Stimulated activated CD8-positive, alpha-beta memory T cell treated with anti-CD3 and anti-CD28 coated beads, Interleukin-7, amount 100 ng/mL, for 1 hour (primary cell): ENCODE measurements at places on chromosomes 1 and 21.

DNA sequence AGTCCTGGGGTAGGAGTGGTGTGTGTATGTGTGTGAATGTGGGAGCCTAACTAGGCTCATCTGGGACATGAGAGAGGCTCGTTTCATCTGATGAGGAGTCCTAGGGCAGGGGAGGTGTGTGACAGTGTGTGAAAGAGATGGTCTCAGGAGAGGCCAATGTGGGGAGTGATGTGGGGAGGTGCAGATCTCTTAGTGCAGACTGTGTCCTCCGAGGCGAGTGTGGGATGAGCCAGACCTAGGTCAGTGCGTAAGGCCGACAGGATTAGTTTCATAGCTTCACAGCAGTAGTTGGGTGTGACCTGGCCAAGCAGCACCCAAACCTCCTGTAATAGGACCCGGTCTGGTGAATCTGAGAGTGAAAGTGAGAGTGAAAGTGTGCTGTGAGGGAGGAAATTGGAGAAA is 94.7 kb downstream of the LIPI start:
- no peak for DNase-seq

DNA sequence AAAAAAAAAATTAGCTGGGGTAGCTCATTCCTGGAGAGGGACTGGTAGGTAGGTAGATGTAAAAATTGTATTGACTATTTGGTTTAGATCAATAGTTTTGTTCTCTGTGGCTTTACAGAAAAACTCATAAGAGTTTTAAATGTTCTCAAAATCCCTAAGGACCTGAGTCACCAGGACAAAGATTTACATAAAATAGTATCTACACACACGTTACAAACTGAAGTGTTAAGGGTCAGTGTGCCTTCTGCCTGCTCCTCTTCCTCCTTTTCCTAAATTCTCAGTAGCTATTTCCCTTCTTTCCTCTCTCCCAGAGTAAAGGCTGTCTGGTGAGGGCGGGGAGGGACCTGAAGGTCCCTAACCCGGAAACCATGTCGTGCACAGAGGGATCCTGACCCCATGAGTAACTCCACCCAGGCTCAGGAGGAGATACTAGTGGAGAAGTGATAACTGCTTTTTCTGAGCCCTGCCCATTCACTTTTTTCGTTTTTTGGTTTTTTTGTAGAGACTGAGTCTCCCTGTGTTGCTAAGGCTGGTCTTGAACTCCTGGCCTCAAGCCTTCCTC is 8.1 kb downstream of the PLEKHM2 start:
- DNase-seq: no peak

- no peak for DNase-seq
Observed at GRCh38 chr1:66506991-66507390, 27.0 kb upstream of the SGIP1 start.

GRCh38 chr1:3103967-3104677 is 35.1 kb downstream of the PRDM16 start:
- no peak for DNase-seq

- no peak for DNase-seq
Observed at GRCh38 chr1:63721531-63722189, 52.2 kb upstream of the ROR1 start.

DNA sequence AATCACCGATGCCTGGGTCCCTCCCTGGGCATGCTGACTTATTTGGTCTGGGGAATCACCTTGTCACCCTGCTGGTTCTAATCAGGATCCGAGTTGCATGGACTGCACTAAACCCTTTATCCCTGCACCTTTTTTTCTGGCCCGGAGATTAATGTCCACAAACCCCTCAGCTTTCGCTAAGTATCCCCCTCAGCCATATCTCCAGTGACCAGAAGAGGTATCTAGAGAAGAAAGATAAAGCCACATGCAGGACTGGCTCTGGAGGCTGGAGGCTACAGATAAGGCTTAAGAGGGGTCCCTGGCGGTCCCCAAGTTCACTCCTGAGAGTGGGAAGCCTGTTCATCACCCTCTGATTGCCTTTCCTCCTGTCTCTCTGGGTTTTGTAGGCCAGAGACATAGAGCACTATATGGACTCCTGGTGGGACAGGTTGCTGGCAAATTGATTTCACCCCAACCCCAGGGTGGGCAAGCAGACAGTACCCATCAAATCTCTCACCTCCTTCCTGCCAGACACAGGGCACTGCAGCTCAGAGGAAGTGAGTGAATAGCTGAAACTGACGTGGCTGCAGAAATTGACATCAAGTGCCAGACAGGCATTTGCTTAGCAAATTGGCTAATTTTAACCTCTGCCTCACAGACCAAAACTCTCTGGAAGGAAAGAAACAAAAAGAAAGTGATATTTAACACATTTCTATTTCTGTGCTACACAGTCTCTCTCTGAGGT is 38.8 kb downstream of the HMGB4 start:
- no peak for DNase-seq

DNA sequence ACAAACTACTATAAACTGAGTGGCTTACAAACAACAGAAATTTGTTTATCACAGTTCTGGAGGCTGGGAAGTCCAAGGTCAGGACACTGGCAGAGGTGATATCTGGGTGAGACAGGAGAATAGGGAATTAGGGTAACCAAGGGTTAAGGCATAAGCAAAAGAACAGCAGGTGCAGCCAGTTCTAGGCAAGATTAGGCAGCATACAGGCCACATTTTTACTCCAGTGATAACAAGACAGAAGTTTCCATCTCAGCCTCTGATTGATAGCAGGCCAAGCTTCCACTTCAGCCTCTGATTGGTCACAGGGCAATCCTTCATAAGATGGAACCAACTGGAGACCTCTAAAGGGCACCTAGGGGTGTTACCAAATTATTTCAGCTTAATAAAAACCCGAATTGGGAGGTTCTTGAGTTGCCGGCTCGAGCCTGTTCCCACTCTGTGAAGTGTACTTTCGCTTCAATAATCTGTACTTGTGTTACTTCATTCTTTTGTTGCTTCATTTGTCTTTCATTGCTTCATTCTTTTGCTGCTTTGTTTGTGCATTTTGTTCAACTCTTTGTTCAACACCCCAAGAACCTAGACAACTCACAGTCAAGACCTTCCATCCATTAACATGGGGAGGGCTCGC is 185.6 kb downstream of the TOMM20 start:
- no peak for DNase-seq

- no peak for DNase-seq
Observed at GRCh38 chr1:83794384-83794783, 204.5 kb downstream of the TTLL7 start.

GRCh38 chr1:23574265-23574754 is 15.0 kb upstream of the ID3 start:
- no peak for DNase-seq

GRCh38 chr1:97907886-97908285 is 12.9 kb downstream of the DPYD start:
- no peak for DNase-seq

GRCh38 chr21:32713726-32714125 is 14.1 kb downstream of the SYNJ1 start:
- no peak for DNase-seq

GRCh38 chr1:68470388-68470970 is 20.7 kb upstream of the RPE65 start:
- DNase-seq: no peak

- DNase-seq: no peak
Observed at GRCh38 chr1:156502894-156503697, 2.5 kb upstream of the MEF2D start.

GRCh38 chr1:193590102-193590501 is 403.7 kb upstream of the B3GALT2 start:
- DNase-seq: no peak

- DNase-seq: no peak
Observed at GRCh38 chr21:26070822-26071425, 99.6 kb downstream of the APP start.

DNA sequence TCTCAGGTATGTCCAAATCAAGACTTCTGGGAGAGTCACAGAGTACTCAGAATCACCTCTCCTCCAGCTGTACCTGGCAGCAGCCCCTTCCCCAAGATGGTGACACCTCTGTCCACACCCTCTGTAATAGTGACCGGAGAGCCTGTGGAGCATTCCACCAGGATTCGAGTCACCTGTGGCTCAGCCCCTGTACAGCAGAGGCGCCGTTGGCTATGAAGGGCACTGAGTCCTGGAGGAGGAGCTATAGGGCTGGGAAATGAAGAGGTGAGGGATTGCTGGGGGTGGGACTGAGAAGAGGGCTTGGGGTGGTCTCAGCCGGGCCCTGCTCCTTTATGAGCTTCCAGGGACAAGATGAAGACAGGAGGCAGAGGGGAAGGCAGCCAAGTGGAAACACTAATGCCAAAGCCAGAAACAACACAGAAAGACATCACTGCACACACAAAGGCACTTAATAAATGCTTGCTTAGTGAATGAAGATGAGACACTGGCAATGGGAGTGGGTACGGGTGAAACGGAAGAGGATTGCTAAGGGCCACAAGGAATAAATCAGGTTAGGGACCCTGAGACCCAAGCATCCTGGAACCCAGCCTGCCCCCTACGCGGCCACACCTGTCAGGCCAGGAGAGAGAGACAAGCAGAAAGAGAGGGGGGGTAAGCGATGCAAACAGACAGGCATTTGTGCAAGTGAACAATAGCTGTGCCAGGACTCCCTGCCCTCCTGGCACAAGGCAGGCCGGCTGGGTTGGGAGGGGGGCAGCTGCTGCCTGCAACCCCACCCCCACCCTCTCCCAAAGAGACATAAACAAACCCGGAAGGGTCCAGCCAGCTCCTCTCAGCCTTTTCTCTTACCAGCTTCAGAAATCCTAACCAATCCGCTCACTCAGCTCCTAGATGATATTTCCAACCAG is 3.9 kb downstream of the ARHGEF2 start:
- no peak for DNase-seq

- DNase-seq: no peak
Observed at GRCh38 chr1:92488832-92489231, 2.1 kb upstream of the GFI1 start.

- no peak for DNase-seq
Observed at GRCh38 chr1:32818804-32819541, 1.5 kb downstream of the S100PBP start.

DNA sequence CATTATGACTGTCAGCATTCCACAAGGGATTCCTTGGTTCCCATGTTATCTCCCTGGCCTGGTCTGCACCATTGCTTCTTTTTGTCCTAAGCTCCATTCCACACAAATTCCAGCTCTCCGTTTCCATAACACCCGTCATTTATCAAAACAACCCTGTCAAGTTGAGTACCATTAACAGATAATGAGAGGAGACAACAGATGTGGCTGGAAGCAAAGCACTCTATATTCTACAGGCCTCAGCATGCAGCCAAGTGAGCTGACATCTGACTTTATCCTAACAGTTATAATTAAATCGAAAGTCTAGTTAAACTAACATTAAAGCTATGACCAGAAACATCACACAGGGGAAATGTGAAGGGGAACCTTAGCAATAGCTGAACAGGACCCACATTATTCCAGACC is 110.4 kb downstream of the RERE start:
- no peak for DNase-seq

DNA sequence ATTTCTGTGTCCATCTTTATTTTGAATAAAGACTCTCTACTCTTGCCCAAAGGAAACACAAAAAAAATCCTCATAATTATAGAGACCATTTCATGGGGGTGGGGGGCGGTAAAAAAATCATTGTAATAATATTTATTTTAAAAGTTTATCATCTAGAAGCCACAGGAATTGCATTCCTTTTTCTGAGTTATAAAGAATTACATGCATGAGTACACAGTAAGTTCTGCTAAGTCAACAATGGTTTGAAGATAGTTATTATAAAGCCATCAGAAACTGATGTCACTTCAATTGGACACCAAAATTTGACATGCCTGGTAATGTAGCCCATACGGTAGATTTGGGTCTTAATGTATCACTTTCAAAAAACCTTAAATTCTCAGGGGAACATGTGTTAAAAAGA is 478.1 kb upstream of the NR5A2 start:
- DNase-seq: no peak

DNA sequence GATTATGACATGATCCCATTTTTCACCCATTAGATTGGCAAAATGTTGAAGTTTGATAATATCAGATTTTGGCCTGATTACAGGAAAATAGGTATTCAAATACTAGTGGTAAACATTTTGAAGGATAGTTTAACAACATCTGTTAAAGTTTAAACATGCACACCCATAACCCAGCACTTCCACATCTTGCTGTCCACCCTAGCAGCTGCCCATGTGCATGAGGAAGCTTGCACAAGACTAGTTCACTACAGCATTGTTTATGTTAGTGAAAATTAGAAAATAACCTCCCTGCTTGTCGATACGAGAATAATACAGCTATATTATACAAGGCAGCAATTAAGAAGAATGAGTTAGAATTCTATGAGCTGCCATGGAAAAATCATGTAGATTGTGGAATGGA is 127.6 kb downstream of the C1orf21 start:
- DNase-seq: no peak

GRCh38 chr1:22024485-22025367 is 23.3 kb downstream of the CELA3A start:
- DNase-seq: peak; percentile 45

- DNase-seq: no peak
Observed at GRCh38 chr1:177809819-177810218, 160.0 kb downstream of the SEC16B start.

- DNase-seq: no peak
Observed at GRCh38 chr1:2098839-2099785, 48.9 kb downstream of the PRKCZ start.

DNA sequence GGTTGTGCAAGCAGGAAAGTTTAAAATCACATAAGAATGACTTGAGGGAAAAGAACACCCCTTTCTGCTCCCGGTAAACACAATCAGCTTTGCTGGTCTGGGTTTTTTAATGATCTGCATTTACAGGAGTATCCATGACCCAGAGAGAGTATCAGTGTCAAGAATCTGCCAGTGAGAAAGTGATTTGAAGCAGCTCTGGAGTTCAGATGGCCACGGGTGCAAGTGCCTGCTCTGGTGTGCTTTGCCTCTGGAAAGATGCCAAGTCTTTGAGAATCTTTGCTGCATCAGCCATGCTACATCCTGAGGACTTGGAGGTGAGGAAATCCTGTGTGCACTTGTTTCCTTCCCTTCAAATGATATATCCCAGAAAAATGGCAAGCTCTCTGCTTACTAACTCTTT is 18.6 kb upstream of the MYSM1 start:
- no peak for DNase-seq

DNA sequence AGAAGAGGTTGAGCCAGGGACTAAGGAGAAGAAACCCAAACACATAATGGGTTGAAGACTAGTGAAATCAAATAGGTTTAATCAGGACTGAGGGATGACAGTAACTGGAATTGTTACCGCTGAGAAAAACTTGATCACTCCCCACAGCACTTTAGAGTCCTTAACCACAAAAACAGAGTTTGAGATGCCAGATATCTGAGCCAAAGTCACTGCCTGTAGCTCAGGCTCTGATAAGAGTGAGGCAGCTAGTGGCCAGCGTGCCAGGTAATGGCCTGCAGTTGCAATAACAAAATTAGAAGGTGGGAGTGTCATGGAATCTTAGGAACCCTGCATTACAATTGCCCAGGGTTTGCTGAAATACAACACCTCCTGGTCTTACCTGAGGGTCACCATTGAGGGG is 48.0 kb downstream of the PRKAB2 start:
- no peak for DNase-seq
